ENCODE measurements at places on chromosomes 2 and 18. TPM values are rescaled to one million over a fixed set of nuclear protein-coding genes. Genes with fewer than 3 reads are reported as not detected.

Gene PLEK
- 7.4 TPM for total RNA-seq

Gene PLCL1
- total RNA-seq, result 16.8 TPM

Gene GALR1
- total RNA-seq, result 0.71 TPM

Gene KYNU
- total RNA-seq, result 1.1 TPM

DNA sequence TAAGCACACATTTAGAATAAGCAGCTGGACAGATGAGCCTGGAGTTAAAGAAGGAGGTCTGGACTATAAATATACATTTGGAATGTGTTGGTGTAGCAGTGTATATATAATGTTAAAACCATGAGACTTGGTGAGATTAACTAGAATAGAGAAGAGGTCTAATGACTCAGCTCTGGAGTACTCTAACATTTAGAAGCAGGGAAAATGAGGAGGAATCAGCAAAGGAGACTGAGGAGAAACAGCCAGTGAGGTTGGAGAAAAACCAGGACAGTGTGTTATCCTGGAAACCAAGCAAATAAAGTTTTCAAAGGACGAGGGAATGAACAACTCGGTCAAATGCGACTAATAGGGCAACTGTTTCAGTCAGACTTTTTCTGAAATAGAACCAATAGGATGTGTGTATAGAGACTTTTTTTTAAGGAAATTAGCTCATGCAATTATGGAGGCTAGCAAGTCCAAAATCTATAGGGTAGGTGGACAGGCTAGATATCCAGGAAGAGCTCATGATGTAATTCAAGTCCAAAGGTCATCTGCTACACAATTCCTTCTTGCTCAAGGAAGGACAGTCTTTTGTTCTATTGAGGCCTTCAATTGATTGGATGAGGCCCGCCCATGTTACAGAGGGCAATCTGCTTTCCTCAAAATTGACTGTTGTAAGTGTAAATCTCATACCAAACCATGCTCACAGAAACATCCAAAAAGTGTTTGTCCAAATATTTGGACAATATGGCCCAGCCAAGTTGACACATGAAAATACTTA lies 10.8 kb upstream of the SESTD1 start:
- H3K4me1 ChIP-seq, result peaks cover 17% of the 10 kb centered on the region
- no peak for DNase-seq
- no peaks in the 10 kb centered on the region for H3K36me3 ChIP-seq
- H3K4me3 ChIP-seq, result no peak overlapping the region
- H3K27ac ChIP-seq, result peak overlapping the region; percentile 41

GRCh38 chr2:69770193-69770702 lies 28.3 kb downstream of the ANXA4 start:
- peak overlapping the region; percentile 63 for H3K27ac ChIP-seq
- H3K4me3 ChIP-seq, result no peak overlapping the region
- H3K27me3 ChIP-seq, result no peaks in the 10 kb centered on the region

DNA sequence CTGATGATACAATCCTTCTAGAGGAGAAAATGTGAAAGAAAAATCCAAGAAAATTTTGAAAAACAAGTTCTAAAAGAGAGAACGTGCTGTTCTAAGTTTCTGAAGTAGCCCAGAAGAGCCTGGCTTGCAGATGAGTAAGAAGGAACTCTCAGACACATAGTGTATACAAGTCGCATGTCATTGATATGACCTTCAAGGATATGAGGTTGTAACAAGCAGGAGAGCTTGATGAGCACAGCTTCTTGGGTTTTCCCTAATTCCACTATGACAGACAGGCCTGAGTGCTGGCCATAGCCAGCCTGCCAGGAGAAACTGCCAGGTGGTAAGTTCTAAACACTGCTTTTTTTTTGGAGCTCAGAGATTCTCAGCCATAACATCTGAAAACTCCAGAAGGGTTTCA lies 235.7 kb upstream of the SIX2 start:
- DNase-seq, result no peak
- no peak overlapping the region for H3K4me3 ChIP-seq
- no peaks in the 10 kb centered on the region for H3K27me3 ChIP-seq
- H3K4me1 ChIP-seq, result no peaks in the 10 kb centered on the region
- H3K36me3 ChIP-seq, result no peaks in the 10 kb centered on the region

DNA sequence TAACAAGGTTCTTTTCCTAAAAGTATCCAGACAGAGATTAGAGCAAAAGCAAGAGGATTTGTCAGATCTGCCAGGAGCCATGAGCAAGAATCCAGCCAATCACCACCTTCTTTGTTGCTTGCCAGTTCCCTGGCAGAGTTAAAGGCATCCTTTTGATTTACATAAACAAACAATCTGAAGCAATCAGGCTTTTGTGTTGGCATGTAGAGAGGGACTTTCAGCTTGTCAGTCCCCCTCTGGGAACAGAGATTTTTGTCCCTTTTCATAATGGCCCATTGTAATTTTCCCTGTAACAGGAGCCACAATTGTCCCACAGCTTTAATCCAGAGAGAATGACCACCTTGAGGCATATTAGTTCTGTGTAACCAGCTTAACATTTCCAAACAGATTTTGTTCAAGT lies at the start of gene ERMN:
TSS of gene ERMN (minus strand) at position 39 of the 400 bp plus-strand sequence. CDS start 182 bp downstream, outside the sequence.
- no peaks in the 10 kb centered on the region for H3K4me1 ChIP-seq
- H3K27me3 ChIP-seq, result no peaks in the 10 kb centered on the region
- no peak for DNase-seq
- H3K27ac ChIP-seq, result no peak within 1 kb of the TSS
- H3K4me3 ChIP-seq, result no peak within 1 kb of the TSS
- no peaks in the 10 kb centered on the region for H3K36me3 ChIP-seq

- no peaks in the 10 kb centered on the region for H3K4me1 ChIP-seq
- no peaks in the 10 kb centered on the region for H3K27me3 ChIP-seq
- DNase-seq, result no peak
- no peak overlapping the region for H3K4me3 ChIP-seq
- no peak overlapping the region for H3K27ac ChIP-seq
Observed at GRCh38 chr18:33673689-33674088, 95.7 kb downstream of the ASXL3 start.

GRCh38 chr2:107589079-107589491 lies 237.6 kb upstream of the RGPD4 start:
- H3K4me3 ChIP-seq, result no peak overlapping the region
- no peaks in the 10 kb centered on the region for H3K4me1 ChIP-seq

- peaks cover 26% of the 10 kb centered on the region for H3K4me1 ChIP-seq
- H3K36me3 ChIP-seq, result no peaks in the 10 kb centered on the region
- no peaks in the 10 kb centered on the region for H3K27me3 ChIP-seq
- peak; percentile 70 for DNase-seq
- peak overlapping the region; percentile 63 for H3K4me3 ChIP-seq
Observed at GRCh38 chr2:153476816-153477635, 1.5 kb downstream of the RPRM start.

- DNase-seq, result no peak
- H3K27me3 ChIP-seq, result no peaks in the 10 kb centered on the region
- no peak overlapping the region for H3K27ac ChIP-seq
- no peaks in the 10 kb centered on the region for H3K4me1 ChIP-seq
- no peaks in the 10 kb centered on the region for H3K36me3 ChIP-seq
Observed at GRCh38 chr2:9071584-9072124, 68.2 kb upstream of the MBOAT2 start.

DNA sequence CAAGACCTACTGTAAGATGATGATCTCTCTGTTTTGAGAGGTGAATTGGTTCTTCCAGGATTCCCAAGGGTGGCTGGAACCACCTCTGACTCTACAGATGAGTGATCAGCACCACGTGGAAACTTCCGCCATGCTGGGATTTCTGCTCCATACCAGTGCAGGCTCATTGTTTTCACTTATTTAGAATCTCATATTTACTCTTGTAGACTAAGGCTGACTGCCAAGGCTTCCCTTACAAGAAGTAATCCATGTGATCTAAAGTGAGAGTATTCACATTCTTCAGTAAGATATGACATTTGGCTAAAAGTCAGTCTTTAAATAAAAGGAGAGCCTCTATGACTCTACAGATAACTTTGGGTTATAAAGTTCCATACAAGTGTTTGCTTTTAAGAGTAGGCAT lies 322.9 kb upstream of the RAB12 start:
- H3K27me3 ChIP-seq, result no peaks in the 10 kb centered on the region
- no peaks in the 10 kb centered on the region for H3K4me1 ChIP-seq
- no peak overlapping the region for H3K27ac ChIP-seq
- H3K4me3 ChIP-seq, result no peak overlapping the region

DNA sequence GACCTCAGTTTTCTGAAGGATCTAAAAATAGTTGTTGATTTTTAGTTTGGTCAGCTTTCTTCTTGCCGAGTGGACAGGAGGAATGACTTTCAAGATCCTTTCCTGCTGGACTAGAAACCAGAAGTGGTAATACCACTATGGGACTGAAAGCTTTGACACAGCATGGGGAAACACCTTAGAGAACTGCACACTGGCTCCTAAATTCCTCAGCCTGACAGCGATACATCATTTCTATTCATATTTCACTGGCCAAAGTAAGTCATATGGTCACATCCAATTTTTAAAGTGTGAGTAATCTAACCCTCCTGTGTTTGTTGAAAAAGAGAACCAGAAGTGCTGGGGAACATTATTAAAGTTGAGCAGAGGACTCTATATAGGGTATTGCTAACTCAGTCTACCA lies 244.7 kb upstream of the MMADHC start:
- H3K4me1 ChIP-seq, result no peaks in the 10 kb centered on the region
- H3K4me3 ChIP-seq, result no peak overlapping the region
- no peak overlapping the region for H3K27ac ChIP-seq
- no peak for DNase-seq

- DNase-seq, result peak; percentile 83
- H3K4me1 ChIP-seq, result peaks cover 79% of the 10 kb centered on the region
- H3K36me3 ChIP-seq, result peaks cover 15% of the 10 kb centered on the region
- no peaks in the 10 kb centered on the region for H3K27me3 ChIP-seq
- H3K4me3 ChIP-seq, result no peak overlapping the region
Observed at GRCh38 chr2:127634066-127634617, 11.8 kb upstream of the GPR17 start.

DNA sequence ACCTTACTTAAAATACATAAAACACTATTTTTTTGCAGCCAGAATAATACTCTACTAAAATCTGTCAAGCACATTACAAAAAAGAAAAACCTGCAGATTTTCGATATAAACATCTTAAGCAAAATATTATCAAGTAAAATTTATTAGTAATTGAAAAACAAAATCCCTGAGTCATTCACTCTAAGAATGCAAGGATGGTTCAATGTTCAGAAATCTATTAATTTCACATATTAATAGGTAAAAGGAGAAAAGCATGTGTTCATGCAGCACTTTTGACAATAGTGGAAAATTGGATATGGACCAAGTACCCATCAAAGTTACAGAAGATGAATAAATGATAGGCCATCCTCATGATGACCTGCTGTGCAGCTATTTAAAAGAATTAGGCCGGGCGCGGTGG lies 66.2 kb upstream of the OTOS start:
- no peak overlapping the region for H3K4me3 ChIP-seq
- no peaks in the 10 kb centered on the region for H3K36me3 ChIP-seq
- H3K4me1 ChIP-seq, result no peaks in the 10 kb centered on the region
- peaks cover 23% of the 10 kb centered on the region for H3K27me3 ChIP-seq

DNA sequence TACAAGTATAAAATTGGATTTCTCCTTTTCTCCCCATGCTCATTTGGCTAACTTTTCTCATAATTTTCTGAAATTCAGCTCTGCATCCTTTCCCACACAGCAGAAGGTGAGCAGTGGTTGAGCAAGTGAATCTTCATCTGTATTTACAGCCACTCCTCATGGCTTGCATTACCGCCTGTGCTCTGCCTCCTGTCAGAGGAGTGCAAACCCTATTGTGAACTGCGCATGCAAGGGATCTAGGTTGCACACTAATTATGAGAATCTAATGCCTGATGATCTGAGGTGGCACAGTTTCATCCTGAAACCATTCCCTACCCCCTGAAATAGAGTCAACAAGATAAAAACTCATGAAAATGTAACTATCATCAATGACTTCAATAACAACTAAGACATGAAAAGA lies 20.0 kb downstream of the ME2 start:
- H3K27me3 ChIP-seq, result no peaks in the 10 kb centered on the region
- H3K27ac ChIP-seq, result no peak overlapping the region
- no peak overlapping the region for H3K4me3 ChIP-seq
- no peaks in the 10 kb centered on the region for H3K4me1 ChIP-seq

DNA sequence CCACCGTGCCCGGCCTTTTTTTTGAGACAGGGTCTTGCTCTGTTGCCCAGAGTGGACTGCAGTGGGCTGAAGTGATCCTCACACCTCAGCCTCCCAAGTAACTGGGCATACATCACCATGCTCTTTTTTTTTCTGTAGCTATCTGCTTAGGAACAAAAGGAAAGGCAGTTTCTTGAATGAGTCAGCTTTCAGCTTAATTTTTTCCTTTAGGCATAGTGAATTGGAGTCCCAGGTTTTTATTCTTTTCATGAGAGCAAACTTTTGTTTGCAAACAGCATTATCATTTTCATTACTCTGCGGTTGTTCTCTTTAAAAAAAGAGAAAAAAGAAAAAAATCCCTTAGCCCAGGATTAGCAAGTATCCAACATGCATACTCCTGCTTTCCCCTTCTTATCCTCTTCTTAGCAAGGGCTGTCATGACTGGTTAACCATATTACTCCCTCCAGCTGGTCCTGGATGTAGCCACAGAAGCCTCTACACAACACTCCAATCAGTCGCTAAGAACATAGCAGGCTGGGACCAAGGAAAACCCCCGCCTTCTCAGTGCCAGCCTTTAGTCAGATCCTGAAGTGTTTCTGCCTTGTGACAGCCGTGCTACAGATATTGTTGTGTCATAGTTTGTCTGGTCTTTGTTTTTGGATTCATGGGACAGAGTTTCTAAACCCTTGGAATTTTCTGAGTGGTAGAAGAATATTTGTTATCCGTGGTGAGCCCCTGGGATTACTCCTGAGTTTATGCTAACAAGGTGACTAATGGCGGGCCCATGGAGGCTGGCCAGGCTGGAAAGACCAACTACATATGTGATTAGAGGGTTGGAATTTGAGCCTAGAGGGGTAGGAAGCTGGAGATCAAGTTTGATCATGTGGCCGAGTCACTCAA lies 23.3 kb upstream of the ST3GAL5 start:
- no peaks in the 10 kb centered on the region for H3K4me1 ChIP-seq
- no peaks in the 10 kb centered on the region for H3K27me3 ChIP-seq
- H3K36me3 ChIP-seq, result no peaks in the 10 kb centered on the region
- peak overlapping the region; percentile 40 for H3K27ac ChIP-seq
- no peak for DNase-seq

DNA sequence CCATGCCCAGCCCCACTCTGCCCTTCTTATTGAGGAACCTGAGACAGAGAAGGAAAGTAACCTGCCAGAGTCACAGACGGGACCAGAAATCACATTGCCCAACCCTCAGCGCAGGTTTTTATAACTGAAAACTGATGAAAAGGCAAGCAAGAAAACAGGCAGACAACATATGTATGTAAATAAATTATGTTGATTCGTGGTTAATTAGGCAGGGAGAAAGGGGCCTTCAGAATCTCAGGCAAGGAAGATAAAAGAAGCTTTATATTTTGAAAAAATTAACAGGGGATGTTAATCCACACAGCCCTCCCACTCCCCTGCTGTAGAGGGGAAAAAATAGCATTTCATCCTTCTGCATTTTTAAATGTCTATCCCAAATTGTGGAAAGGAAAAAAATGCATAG lies 378.5 kb downstream of the PIK3C3 start:
- H3K36me3 ChIP-seq, result no peaks in the 10 kb centered on the region
- no peak overlapping the region for H3K4me3 ChIP-seq
- DNase-seq, result no peak
- no peaks in the 10 kb centered on the region for H3K27me3 ChIP-seq

GRCh38 chr2:180695586-180696401 lies 284.6 kb upstream of the UBE2E3 start:
- H3K27ac ChIP-seq, result no peak overlapping the region
- DNase-seq, result no peak
- H3K36me3 ChIP-seq, result no peaks in the 10 kb centered on the region
- no peaks in the 10 kb centered on the region for H3K4me1 ChIP-seq
- no peak overlapping the region for H3K4me3 ChIP-seq
- H3K27me3 ChIP-seq, result no peaks in the 10 kb centered on the region
